Activated naive CD8-positive, alpha-beta T cell treated with anti-CD3 and anti-CD28 coated beads, Interleukin-2, amount 50 U/mL, for 16 hours (primary cell): ENCODE measurements at places on chromosomes 4 and X.

- DNase-seq: no peak
Observed at GRCh38 chrX:140971099-140971795, 31.1 kb upstream of the SPANXB1 start.

DNA sequence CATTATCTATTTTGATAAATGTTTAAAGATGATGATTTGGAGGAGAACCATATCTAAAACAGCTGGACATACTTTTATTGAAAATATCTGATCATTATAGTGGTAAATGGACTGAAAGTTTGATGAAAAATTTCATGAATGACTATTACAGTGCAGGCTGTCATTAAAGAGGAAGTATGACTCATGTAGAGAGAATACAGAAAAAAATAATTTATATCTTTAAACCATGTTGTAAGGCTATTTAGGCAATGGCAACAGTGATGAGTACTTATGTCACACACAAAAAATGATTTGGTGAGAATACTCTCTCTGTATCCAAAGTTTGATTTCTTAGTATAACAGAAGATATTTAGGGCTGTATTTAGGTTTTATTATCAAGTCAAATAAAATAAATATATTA is 3.9 kb upstream of the GLRB start:
- no peak for DNase-seq

GRCh38 chr4:124970011-124970410 is 257.5 kb upstream of the ANKRD50 start:
- DNase-seq: no peak

DNA sequence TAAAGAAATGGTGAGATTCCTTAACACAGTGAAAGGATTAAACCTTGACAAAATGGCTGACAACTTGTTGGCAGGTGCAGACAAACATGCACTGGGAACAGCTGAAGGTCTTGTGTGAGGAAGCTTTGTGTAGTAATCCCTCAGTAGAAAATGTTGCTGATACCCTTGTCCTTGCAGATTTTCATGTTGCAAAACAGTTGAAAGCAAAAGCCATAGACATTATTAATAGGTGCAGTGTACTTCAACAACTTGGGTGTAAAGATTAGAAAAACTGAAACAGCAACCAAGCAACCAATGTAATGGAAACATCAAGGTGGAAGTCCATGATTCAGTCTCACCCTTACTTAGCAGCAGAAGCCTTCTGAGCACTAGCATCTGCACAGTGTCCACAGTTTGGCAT is 29.8 kb downstream of the UGT2B7 start:
- DNase-seq: no peak

GRCh38 chr4:40205259-40206198 is 8.7 kb downstream of the RHOH start:
- no peak for DNase-seq

- no peak for DNase-seq
Observed at GRCh38 chr4:156762851-156763250, 208.7 kb downstream of the PDGFC start.

DNA sequence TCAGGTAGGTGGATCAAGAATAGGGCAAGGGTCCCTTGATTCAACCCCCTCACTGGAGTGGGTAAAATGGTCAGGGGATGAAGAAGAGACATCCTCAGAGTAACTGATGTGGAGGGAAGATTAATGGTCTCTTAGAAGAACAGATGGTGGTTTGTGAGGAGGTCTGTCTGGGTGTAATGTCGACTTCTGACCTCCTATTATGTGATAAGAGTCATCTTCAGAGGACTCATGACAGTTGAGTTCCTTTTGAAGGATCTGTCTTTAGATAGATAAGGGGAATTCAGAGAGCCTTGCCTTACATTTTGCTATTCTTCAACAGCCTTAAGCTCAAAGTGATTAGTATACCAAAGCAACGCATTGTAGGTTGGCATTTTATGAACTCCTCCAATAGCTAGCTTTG is 27.1 kb upstream of the MAGEA8 start:
- DNase-seq: no peak

DNA sequence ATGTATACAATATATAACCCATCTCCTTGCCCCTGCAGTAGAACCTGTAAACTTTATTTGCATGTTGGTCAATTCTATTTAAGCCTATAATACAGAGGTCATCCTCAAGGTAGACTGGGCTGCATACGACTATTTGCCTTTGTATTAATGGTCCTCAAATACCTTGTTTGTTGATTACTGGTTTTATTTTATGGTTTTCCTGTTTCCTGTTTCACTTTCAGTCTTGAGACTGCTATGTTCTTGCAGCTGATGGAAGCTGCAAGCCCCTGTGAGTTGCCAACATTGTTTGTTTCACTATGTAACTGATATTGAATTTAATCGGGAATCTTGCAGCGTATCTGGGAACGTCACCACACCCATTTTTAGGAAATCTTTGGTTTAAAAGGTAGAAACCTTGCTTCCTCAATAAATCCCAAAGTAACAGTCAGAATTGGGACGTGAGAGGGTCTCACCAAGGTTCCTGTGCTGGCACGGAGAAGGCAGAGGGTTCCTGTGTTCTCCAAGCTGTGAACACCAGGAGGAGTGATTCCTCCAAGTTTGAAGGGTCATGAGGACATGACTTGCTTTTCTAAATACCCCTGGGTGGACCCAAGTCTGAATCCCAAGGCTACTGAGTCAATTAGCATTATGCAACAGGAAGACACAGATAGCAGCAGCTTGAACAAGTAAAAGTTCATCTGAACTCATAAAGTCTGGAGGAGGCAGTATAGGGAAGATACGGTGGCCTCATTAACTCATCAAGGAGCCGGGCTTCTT is 110.6 kb upstream of the PNPLA4 start:
- DNase-seq: no peak

DNA sequence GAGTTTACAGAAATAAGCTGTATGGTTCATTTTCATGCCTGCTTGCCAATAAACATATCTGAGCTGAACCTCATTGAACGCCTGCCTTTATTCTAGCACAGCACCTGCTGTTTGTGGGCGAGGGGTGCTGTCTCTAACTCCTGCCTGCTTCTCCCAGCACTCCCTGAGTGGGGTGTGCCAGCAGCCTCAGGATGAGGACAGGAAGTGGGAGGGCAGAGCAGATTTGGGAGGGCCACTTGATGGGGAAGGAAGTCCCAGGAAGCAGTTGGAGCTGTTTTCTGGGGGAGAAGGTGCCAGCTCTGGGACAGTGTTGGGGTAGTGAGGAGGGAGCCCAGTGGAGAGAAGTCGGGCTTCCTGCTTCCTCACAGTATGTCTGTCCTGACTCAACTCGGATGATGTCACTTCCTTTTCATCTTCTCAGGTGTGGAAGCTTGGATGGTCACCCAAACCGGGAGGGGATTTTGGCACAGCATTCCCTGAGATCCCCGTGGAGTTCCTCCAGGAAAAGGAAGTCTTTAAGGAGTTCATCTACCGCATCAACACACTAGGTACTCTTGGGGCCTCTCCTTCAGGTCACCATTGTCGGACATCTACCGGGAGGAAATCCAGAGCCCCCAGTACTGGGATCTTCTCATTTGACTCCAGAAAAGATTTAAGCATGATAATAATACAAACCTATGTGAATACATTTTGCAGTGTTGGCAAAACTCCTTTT is 29.0 kb upstream of the MSANTD1 start:
- no peak for DNase-seq
